ENCODE measurements at places on chromosomes 1 and 21. TPM values are rescaled to one million over a fixed set of nuclear protein-coding genes. Genes with fewer than 3 reads are reported as not detected.

TFF2 gene
- total RNA-seq = not detected

DNA sequence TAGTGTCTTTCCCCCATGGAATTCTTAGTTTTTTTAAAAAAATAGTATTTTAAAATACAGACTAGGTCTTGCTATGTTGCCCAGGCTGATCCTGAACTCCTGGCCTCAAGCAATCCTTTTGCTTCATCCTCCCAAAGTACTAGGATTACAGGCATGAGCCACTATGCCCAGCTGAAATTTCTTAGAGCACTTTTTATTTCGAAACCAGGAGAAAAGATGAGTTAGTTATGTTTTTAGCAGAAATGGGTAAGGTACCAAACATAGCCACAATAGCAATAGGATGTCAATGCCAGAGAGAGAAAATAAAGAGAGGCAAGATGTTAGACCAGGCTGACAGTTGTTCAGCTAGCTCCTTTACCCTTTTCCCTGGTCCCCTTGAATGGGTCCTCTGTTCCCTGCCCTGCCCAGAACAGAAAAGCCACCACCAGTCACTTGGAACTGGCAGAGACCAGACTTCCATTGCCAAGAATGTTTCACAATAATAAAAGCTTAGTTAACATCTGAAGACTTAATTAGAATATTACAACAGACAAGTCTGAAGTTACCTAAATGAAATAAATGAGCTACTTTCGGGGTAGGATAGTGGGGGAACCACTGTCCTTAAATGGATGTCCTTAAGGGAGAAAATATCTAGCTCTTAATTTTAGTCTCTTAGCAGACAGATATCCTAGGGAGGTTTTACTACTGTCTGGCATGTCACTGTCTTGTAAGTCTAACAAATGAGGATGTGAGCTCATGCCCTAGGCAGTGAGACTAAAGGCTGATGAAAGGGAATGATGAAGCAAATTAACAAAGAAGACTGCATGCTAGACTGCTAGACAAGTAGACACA, 54.3 kb downstream of the ABL2 start:
- no peak for DNase-seq

GRCh38 chr1:6162773-6163172, 17.3 kb downstream of the CHD5 start:
- no peak for DNase-seq

DNA sequence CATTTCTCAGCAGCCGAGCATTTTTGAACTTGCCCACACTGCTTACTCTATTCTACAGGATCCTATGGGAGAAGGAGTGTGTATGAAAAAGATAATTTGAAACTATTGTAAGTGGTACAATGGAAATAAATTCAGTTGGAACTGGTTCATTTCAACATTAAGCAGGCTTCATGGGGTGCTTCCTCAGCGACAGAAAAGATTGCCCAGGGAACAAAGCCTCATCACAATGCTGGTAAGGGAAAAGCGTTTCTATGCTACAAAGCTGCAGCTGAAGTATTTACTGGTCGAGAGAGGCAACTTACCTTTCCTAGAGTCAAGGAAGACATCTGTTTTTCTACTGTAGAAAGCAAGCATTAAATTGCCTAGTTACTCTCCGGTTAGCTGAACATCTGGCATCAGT, 568.2 kb upstream of the ZP4 start:
- no peak for DNase-seq

DNA sequence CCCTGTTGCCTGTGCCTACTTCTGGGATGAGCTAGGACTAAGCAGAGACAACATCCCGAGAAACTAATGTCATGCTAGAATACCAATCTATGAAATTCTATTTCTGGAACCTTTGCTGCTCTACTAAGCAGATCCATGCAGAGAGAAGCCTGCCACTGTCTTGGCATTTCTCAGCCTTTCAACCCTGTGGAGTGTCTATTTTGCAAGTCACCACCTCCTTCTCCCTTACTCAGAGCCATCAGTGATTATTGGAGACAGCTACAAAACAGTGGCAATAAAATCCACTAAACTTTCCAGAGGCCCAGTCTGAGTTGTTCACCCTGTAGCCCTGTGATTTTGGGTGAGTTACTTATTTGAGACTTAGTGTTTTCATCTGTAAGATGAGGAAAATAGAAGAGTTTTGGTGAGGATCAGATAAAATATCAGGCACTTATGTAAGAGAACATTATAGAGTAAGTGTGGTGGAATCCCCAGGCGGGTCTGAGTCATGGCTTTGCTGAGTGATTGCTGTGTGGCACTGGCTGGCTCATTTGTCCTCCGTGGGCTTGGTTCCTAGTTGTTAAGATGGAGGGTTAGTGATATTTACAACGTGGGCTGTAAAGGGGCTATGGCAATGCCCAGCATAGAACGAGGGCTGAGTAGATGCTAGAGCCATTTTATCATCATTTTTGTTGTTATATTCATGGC, 61.1 kb downstream of the FMN2 start:
- DNase-seq = no peak

GRCh38 chr1:30834253-30834652, 74.3 kb downstream of the SDC3 start:
- no peak for DNase-seq

AIRE gene
- 0.10 TPM for total RNA-seq

DNA sequence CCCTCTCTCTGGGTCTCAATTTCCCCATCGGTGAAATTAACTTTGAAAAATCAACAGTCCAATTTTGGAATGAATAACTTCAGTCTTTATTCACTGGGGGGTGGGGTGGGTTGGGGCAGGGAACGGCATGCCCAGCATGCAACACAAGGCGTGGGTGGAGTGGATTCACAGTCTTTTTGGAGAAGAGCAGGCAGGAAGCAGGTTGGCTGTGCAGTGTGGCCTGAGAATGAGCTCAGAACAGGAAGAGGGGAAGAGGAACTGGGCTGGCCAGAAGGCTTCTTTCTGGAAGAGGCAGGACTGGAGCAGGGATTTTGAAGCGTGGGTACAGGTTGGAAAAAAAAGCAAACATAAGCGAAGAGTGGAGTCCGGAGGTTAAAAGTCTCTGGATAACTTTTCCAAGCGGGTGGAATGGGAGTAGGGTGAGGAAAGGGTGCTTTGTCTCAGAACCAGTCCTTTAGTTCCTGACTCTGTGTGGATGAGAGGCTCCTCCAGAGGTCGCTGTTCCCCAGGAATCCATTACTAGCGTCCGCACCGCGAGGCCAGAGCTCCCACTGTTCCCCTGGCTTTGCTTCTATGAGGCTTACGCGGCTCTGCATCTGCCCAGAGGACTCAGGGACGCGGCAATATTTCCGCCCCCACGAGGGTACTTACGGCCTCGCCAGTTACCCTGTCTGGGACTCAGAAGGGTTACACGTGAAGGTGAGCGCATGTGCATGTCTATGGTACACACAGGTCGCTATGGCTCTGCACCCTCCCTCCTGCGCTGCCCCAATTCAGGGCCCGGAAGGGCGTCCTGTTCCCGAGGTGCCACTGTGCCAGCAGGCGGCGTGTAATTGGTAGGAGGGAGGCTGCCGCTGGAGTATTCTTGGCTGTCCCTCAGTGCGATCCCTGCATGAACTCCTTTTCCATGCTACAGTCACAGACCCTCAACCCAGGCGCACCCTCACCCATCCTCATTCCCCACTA, 5.5 kb upstream of the FOXD2 start:
- peak; percentile 34 for DNase-seq

DNA sequence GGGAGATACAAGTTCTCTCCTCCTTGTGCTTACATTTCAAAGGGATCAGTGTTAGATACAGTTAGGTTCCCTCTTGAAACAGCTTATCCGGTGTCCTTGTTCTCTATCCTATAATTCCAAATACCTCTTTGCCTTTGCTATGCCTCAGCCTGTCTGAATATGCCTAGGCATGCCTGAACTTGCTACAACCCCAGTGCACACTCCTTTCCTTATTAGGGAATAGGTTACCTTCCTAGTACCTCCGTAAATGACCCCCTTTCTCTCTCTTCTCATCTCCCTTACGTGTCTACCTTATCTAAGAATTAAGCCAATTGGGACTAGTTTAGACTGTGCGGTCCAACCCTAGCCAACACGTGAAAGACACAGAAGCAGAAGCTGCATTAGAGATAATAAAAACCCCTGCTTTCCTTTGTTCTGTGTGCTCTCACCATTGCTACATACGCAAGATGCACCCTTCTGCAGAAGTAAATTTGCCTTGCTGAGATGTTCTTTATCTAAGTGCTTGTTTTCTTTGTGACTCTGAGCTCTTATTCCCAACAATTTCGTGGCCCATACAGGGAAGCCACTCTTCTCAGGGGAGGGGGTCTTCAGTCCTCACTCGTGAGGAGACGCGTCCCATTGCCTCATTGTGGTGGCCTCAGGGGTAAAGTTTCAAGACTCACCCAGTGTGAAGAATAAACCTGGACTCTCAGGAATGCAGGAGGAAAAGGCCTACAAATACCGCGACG, 802.1 kb downstream of the PLA2G4A start:
- DNase-seq = no peak

DNA sequence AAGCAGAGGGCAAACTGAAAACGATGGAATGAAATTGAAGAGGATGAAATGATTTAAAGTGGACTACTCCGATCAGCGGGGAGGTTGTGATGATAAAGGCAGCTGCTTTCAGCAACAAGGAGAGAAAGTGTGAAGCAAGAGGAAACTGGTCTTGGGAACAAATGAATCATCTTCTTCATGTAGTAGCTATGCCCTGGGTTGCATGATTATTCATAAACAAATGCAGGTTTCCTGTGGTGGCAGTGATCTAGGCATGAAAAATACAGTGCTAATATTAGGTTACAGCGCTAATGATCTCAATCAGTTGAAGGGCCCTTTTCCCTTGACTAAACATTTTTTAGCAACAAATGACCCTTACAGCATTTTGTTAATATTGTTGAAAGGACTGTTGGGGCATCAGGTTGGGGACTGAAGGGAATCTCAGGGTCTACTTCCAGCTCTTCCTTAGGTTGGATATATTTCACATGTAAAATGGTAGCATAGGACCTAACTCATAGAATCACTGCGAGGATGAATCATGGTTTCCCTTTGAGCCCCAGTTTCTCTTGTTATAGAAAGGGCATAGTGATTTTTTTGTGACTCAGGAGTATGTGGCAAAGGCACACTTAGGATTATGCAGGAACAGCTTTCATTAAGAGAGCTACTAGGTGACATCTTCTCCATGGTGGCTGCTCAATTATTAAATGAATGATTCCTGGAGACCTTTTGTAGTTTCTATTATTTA, 1.9 kb upstream of the ZFYVE9 start:
- DNase-seq = peak; percentile 55

LCE1D gene
- not detected for total RNA-seq

- no peak for DNase-seq
These were observed at the start of gene IGSF9 for GRCh38 chr1:159945483-159946241. TSS of gene IGSF9 (minus strand) at chr1:159945613. CDS start at chr1:159943454, 2,159 bp downstream.

MAEL gene
- total RNA-seq = 0.10 TPM

DNA sequence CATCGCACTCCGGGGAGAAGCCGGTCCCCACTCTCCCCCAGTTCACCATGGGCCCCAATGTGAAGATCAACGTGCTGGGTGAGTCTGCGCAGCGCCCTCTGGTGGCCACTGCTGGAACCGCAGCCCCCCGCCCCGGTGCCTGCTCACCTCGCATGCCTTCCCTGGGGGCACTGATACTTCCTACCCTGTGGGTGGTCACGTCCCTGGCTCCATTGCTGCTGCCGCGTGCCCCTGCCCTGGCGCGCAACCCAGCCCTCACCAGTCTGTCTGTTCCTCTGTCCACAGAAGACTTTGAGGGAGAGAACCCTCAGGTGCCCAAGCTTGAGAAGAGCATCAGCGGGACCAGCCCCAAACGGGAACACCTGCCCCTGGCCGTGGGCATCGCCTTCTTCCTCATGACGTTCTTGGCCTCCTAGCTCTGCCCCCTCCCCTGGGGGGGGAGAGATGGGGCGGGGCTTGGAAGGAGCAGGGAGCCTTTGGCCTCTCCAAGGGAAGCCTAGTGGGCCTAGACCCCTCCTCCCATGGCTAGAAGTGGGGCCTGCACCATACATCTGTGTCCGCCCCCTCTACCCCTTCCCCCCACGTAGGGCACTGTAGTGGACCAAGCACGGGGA, 7.6 kb downstream of the EFNA3 start:
- DNase-seq = no peak

Data from GM12878 (cell line).